ENCODE measurements at places on chromosomes 1 and 21. TPM values are rescaled to one million over a fixed set of nuclear protein-coding genes. Genes with fewer than 3 reads are reported as not detected.

The PRR9 gene
- not detected for total RNA-seq

The LCE1F gene
- total RNA-seq = not detected

The C1orf167 gene
- total RNA-seq = not detected

The AIM2 gene
- total RNA-seq = not detected

The CATSPER4 gene
- not detected for total RNA-seq

The UMODL1 gene
- total RNA-seq = 0.68 TPM

The NT5C1A gene
- not detected for total RNA-seq

The MRAP gene
- total RNA-seq = not detected

- no peaks in the 10 kb centered on the region for H3K36me3 ChIP-seq
- no peak overlapping the region for H3K4me3 ChIP-seq
- no peaks in the 10 kb centered on the region for H3K27me3 ChIP-seq
- no peak for DNase-seq
- no peak overlapping the region for H3K27ac ChIP-seq
- no peaks in the 10 kb centered on the region for H3K4me1 ChIP-seq
Observed at GRCh38 chr1:242691610-242691945, 167.1 kb upstream of the PLD5 start.

GRCh38 chr21:26107429-26107828, 63.1 kb downstream of the APP start:
- H3K4me1 ChIP-seq = peaks cover 14% of the 10 kb centered on the region
- H3K27ac ChIP-seq = no peak overlapping the region
- no peak for DNase-seq
- no peaks in the 10 kb centered on the region for H3K27me3 ChIP-seq

GRCh38 chr1:182291584-182292192, 99.9 kb downstream of the GLUL start:
- no peak for DNase-seq
- no peaks in the 10 kb centered on the region for H3K36me3 ChIP-seq
- H3K4me1 ChIP-seq = peaks cover 27% of the 10 kb centered on the region
- no peak overlapping the region for H3K4me3 ChIP-seq

- no peak overlapping the region for H3K27ac ChIP-seq
- H3K4me1 ChIP-seq = peaks cover 10% of the 10 kb centered on the region
- DNase-seq = no peak
- H3K4me3 ChIP-seq = no peak overlapping the region
- H3K27me3 ChIP-seq = peaks cover 40% of the 10 kb centered on the region
Observed at GRCh38 chr1:156852418-156852874, 6.5 kb downstream of the INSRR start.

- no peak overlapping the region for H3K27ac ChIP-seq
- no peak overlapping the region for H3K4me3 ChIP-seq
- H3K36me3 ChIP-seq = no peaks in the 10 kb centered on the region
- H3K4me1 ChIP-seq = no peaks in the 10 kb centered on the region
- H3K27me3 ChIP-seq = peaks cover 12% of the 10 kb centered on the region
Observed at GRCh38 chr21:41363370-41364270, 1.8 kb downstream of the MX2 start.

GRCh38 chr1:220315070-220315839, 43.0 kb upstream of the RAB3GAP2 start:
- H3K4me3 ChIP-seq = no peak overlapping the region
- no peaks in the 10 kb centered on the region for H3K4me1 ChIP-seq
- H3K36me3 ChIP-seq = no peaks in the 10 kb centered on the region
- peaks cover 13% of the 10 kb centered on the region for H3K27me3 ChIP-seq
- H3K27ac ChIP-seq = no peak overlapping the region
- DNase-seq = no peak

GRCh38 chr1:43836267-43836951, 97.2 kb upstream of the ARTN start:
- peaks cover 9% of the 10 kb centered on the region for H3K36me3 ChIP-seq
- DNase-seq = peak; percentile 89
- peaks cover 73% of the 10 kb centered on the region for H3K4me1 ChIP-seq

DNA sequence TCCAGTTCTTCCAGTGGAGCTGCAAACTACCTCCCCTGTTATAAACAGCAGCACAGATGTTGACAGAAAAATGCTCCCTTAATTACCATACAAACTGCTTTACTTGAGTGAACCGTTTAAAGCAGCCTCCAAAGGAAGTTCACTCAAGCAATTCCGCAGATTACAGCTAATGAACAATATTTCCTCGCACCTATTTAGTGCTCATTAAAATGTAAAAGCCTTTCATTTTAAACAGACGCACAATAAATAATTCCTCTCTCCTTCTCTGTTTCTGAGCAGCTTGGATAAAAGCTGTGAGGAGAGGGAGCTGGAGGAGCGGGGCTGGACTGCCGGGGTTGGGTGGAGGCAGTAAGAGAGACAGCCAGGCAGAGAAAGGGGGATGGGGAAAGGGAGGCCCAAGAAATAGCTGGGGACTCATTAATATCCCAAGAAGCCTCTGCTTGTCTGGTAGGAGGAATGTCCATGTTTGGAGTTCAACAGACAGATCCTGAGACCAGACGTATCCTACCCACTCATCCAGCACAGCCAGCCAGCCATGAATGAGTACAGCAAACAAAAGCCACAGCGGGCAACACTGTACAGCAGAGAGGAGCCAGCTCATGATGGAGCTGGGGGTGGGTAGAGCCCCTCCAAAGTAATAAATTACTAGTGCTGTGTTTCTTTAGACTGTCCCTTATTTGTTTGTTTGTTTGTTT, 227.7 kb downstream of the GPATCH2 start:
- no peak overlapping the region for H3K27ac ChIP-seq
- H3K36me3 ChIP-seq = no peaks in the 10 kb centered on the region
- H3K4me1 ChIP-seq = no peaks in the 10 kb centered on the region

DNA sequence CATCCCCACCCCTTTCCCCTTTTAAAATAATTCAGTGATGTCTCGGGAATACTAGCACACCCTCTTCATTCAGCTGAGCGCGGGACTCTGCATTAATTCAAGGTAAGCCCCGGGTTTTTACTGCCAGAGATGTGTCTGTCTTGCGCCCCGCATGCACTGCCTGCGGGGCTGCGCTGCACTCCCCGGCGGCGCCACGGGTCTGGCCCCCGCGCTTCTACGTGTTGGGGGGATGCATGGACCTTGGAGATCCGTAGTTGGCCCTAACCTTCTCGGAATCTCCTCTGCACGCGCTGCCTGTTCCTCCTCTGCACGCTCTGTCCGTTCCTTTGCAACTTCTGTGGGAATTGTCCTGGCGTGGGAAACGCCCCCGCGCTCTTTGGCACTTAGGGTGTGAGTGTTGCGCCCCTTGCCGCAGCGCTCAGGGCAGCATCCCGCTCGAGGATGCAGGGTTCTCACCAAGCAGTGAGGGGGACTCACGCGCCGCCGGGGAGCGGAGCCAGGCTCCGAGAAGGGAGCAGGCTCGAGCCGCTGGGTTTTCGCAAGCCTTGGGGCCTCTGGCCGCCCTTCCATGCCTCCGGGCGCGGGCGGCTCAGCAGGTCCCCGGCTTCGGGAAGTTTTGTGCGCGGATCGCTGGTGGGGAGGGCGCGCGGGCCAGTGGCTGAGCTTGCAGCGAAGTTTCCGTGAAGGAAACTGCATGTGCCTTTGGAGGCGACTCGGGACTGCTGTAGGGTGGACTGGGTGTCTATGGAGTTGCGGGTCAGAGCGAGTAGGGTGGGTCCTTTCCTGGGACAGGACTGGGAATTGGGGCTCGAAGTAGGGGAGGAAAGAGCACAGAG, 165.1 kb upstream of the CACNA1E start:
- H3K4me1 ChIP-seq = peaks cover 5% of the 10 kb centered on the region
- H3K4me3 ChIP-seq = no peak overlapping the region
- H3K27me3 ChIP-seq = peaks cover 59% of the 10 kb centered on the region
- H3K27ac ChIP-seq = no peak overlapping the region
- no peaks in the 10 kb centered on the region for H3K36me3 ChIP-seq

- DNase-seq = peak; percentile 25
- H3K4me3 ChIP-seq = no peak overlapping the region
- H3K27ac ChIP-seq = peak overlapping the region; percentile 20
- H3K27me3 ChIP-seq = no peaks in the 10 kb centered on the region
- no peaks in the 10 kb centered on the region for H3K36me3 ChIP-seq
Observed at GRCh38 chr21:37565530-37566223, 199.1 kb downstream of the DYRK1A start.

GRCh38 chr1:192601567-192601966, 26.0 kb downstream of the RGS1 start:
- H3K27ac ChIP-seq = no peak overlapping the region
- DNase-seq = no peak
- H3K27me3 ChIP-seq = no peaks in the 10 kb centered on the region
- no peaks in the 10 kb centered on the region for H3K36me3 ChIP-seq
- H3K4me3 ChIP-seq = no peak overlapping the region
- no peaks in the 10 kb centered on the region for H3K4me1 ChIP-seq
